ENCODE measurements at places on chromosomes 3 and 15.

- DNase-seq: no peak
These were observed 95.0 kb upstream of the NMNAT3 start for GRCh38 chr3:139772539-139773500.

- DNase-seq: no peak
These were observed 80.6 kb downstream of the MYO9A start for GRCh38 chr15:72037321-72037720.

GRCh38 chr3:195251336-195252065, 19.5 kb downstream of the XXYLT1 start:
- no peak for DNase-seq

DNA sequence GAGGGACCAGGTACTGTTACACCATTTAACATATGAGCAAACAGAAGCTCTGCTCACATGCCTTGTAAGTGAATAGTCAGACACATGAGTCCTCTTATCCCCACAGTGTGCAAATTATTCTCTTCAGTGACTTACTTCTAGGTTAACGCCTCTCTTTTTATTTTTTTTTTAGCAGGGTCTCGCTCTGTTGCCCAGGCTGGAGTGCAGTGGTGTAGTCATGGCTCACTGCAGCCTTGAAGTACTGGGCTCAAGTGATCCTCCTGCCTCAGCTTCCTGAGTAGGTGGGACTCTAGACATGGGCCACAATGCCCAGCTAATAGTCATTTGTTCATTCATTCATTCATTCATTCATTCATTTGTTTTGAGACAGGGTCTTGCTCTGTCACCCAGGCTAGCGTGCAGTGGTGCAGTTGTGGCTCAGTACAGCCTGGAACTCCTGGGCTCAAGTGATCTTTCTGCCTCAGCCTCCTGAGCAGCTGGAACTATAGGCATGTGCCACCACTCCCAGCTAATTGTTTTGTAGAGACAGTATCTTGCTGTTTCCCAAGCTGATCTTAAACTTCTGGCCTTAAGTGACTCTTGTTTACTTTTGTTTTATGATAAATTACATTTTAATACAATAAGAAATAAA, 94.7 kb downstream of the LRRC28 start:
- DNase-seq: no peak

DNA sequence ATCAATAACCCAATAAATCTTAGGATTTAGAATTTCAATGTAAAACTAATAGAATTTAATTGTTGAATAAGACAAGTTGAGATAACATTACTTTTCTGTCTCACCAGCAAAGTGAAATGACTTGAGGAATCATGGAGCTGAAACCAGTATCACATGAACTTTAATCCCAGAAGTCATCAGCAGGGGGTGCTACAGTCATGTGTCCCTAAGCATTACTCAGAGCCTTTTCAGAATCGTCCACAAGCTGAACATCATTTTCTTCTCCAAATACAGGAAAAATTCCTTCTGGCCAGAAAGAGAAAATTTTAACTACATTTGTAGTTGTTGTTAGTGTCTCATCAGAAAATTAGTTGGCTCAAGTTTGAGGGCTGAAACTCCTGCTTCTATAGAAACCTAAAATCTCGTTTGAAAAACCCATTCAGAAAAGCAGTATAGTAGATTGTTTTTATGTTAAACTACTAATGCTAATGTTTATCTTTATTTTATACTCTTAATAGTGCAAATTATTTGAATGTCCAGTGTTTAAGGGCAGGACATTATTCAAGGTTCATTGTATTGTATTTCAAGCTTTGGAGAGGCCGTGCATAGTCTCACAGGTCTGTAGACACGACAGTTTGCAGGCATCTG, 384.1 kb downstream of the PLOD2 start:
- no peak for DNase-seq

DNA sequence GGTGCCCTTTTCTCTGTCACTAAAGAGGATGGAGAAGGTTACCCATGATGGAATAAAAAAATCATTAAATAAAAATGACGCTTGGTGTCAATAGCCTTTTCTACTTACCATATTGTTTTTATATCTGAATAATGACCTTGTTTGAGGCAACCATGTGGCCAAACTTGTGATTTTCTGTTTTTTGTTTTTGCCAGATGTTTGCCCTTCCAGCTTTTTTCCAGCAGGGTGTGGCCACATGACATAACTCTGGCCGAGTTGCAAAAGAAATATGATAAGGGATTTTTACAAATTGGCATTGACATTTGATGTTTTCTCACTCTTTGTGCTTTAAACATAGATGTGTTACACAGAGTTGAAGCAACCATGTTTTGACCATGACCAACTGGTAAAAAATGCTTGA, 39.7 kb upstream of the EPHA3 start:
- no peak for DNase-seq

GRCh38 chr3:95408464-95408862, 1345.6 kb downstream of the NSUN3 start:
- no peak for DNase-seq

DNA sequence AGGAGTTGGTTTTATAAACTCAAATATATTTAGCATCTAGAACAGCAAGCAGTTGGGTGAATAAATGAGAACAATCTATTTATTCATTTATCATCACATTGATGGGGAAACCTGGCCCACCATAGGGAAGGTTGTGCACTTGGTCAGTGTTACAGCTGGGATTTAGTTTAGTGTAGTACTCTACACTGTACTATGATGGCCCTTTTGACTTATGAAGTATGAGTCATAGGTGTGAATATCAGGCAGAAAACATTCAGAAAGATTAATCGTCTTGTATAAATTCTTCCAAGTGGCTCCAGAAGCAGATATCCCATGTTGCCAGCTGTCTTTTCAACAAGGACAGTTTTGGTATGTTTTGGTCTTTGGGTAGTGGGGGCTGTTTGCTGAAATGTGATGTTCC, 38.0 kb downstream of the BBS4 start:
- no peak for DNase-seq

- no peak for DNase-seq
These were observed 320.4 kb upstream of the PROK2 start for GRCh38 chr3:72105306-72105705.

DNA sequence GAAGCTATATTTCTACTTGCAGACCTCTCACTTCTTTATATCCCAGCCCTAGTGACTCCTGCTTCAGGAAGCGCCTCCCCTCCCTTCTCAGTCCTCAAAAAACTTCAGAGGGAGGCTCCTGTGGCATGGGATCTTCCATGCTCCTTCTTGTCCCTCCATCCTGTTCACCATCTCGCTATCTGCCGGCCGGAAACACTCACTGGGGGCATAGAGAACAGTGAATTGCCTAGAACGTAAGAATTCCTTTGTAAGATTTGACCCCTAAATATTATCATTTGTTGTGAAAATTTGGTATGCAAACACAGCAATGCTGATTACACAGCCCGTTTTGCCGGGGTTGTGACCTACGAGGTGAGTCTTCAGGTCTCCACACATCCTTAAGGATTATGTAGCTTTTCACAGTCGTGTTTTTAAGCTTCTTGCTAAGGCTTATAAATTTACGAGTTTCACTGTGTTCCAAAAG, 218.7 kb upstream of the ATP10A start:
- DNase-seq: no peak

GRCh38 chr15:69117431-69117871, 43.0 kb upstream of the GLCE start:
- no peak for DNase-seq

DNA sequence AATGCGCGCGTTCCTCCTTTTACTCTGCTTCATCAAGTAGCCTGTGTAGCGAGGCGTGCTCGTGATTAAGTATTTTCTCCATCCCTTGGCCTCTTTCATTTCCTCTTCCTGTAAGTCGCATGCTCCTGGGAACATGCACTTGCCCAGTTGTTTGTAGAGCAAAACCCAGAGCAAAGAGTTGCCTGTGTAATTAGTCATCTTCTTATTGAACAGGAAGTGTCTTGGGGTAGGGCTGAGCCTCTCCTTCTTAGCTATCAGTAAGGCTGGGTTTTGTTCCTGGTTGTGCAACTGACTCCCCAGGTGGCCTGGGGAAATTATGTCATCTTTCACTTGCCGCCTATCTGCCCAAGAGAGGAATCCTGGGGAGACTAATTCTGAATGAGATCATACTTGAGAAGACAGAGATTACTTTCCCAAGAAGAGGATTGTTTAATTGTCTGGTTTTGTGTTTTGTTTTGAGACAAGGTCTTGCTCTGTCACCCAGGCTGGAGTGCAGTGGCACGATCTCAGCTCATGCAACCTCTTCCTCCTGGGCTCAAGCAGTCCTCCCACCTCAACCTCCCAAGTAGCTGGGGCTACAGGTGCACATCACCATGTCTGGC, 14.9 kb downstream of the LIPH start:
- DNase-seq: no peak

DNA sequence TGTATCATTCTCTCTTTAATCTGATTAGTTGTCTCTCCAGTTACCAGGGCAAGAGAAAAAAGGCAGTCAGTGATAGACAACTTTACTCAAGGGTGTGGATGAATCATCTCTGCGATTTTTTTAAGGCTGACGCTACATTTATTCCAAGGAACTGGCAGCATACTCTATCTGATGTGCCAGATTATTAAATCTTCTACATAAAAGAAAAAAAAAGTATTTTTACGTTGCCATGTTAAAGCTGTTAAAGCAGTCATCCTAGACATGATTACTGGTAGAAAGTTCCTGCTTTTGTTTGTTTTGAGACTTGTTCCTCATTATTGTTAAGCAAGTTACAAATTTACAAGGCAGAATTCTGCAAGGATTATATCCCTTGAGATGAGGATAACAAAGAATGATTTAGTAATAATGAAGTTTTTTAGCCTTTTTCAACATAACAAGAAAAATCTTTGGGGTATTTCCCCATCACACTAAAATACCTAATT, 121.7 kb downstream of the CBLB start:
- no peak for DNase-seq

Data from NCI-H510A (cell line).